SK-MEL-5 (cell line): ENCODE measurements at places on chromosomes 6 and 20. TPM values are rescaled to one million over a fixed set of nuclear protein-coding genes. Genes with fewer than 3 reads are reported as not detected.

SDHAF4 gene
- 1.3 and 1.6 TPM in 2 replicates for total RNA-seq

TAGAP gene
- 0.03 TPM in 1 of 2 replicates, not detected in the other for total RNA-seq

RSPH4A gene
- total RNA-seq, result 0.21 TPM in 1 of 2 replicates, not detected in the other

AMD1 gene
- 76.4 and 82.0 TPM in 2 replicates for total RNA-seq

AARS2 gene
- 21.7 and 22.2 TPM in 2 replicates for total RNA-seq

POPDC3 gene
- 67.5 and 69.1 TPM in 2 replicates for total RNA-seq

ZBTB12 gene
- 1.3 and 2.2 TPM in 2 replicates for total RNA-seq

ZC2HC1B gene
- not detected in 2 replicates for total RNA-seq

PPIL6 gene
- total RNA-seq, result 1.2 and 1.4 TPM in 2 replicates

FGD2 gene
- 0.08 TPM in 1 of 2 replicates, not detected in the other for total RNA-seq

MYL9 gene
- not detected in 2 replicates for total RNA-seq

ACTL10 gene
- not detected in 2 replicates for total RNA-seq

BMP2 gene
- 0.05 and 0.26 TPM in 2 replicates for total RNA-seq

ANKRD66 gene
- not detected in 2 replicates for total RNA-seq

ADTRP gene
- not detected in 2 replicates for total RNA-seq

PRDM1 gene
- 0.08 and 0.16 TPM in 2 replicates for total RNA-seq

FLRT3 gene
- 1.0 and 1.2 TPM in 2 replicates for total RNA-seq

HS3ST5 gene
- 0.42 and 0.56 TPM in 2 replicates for total RNA-seq

FNDC11 gene
- total RNA-seq, result 0.05 TPM in 1 of 2 replicates, not detected in the other

SSTR4 gene
- not detected in 2 replicates for total RNA-seq

GPR6 gene
- total RNA-seq, result not detected in 2 replicates

SULF2 gene
- 1.9 TPM in 2 replicates for total RNA-seq

C6orf15 gene
- not detected in 2 replicates for total RNA-seq

CD93 gene
- not detected in 2 replicates for total RNA-seq

SIGLEC1 gene
- not detected in 2 replicates for total RNA-seq

AFDN gene
- total RNA-seq, result 47.2 and 47.5 TPM in 2 replicates

SSR1 gene
- 231 and 238 TPM in 2 replicates for total RNA-seq

TCP1 gene
- total RNA-seq, result 223 and 229 TPM in 2 replicates

PRKN gene
- 0.51 and 0.95 TPM in 2 replicates for total RNA-seq

SLC26A8 gene
- total RNA-seq, result not detected in 2 replicates

SH3BGRL2 gene
- 0.98 and 1.0 TPM in 2 replicates for total RNA-seq

ACOT13 gene
- 27.6 and 34.1 TPM in 2 replicates for total RNA-seq

SDC4 gene
- total RNA-seq, result 16.1 and 17.5 TPM in 2 replicates

HMGCLL1 gene
- total RNA-seq, result not detected in 2 replicates

DOK5 gene
- total RNA-seq, result 2.2 and 2.8 TPM in 2 replicates

C20orf141 gene
- total RNA-seq, result 0.88 TPM in 1 of 2 replicates, not detected in the other
